ENCODE measurements at places on chromosomes 5 and 9.
A peak's percentile ranks its signal among the peaks of the same experiment; 100 is the strongest.

DNA sequence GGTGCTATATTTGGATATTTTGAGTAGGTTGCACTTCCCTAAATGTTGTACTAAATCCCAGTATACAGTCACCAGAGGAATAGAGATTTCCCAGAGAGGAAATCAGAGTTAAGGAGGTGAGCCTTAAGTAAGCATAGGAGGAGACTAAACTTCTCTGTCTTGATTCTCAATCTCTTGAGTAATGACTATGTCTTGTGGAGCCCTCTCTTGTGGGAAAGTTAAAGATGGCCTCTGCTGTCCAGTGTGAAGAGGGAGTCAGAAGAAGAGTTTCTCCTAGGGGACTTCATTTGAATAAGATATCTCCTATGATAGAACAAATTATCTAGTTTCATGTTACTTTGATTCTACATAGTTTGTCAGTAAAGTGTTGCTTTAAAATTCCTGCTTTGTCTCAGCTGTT, 502.5 kb downstream of the PDE4D start:
- DNase-seq = no peak

DNA sequence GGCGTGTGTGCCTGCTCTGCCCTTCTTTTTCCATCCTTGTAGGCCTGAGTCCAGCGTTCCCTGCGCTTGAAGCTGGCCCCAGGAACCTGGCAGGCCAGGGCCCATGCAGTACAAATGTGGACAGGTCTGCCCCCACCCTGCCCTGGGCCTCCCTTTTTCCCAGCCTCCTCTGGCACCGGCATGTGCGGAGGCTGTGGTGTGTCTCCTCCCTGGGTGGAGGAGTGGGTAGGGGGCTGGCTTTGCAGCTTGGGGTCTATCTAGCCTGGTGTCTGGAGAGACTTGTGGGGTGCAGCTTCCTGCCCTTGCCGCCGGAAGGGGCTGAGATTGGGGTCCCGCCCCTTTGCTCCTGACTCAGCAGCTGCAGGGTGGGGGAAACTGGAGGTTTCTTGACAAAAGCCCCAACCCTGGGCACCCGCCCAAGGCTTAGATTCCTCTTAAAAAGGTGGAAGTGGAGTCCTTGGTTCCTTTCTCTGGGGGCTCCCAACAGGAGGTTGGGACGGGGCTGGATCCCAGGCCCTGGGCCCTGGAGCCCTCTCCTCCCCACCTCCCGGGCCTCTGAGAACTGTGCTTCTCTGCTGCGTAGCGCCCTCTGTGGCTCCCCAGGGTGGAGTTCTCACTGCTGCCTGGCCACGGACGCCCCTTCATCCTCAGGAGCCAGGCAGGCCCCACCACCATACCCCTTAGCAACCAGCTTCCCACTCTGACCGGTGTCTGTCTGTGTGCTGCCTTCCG, 18.0 kb downstream of the RXRA start:
- DNase-seq = peak; percentile 49

GRCh38 chr5:2917524-2917923, 166.0 kb upstream of the IRX2 start:
- no peak for DNase-seq

DNA sequence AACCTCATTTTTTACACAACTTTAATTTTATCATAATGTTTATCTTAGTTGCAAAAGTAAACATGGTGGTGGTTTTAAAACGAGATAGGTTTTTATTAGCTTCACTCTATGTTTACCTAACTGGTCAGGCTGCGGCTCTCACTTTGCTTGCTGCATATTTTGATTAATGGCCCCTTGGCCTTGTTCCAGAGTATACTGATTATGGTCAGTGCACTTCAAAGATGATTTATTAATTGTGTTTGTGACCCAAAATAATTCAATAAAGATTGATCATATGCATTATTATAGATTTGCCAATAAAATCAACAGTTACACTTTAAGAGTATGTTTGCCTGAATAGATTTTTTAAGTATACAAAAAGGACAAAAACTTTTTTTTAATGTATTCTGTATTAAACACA, 188.0 kb downstream of the XRCC4 start:
- no peak for DNase-seq

DNA sequence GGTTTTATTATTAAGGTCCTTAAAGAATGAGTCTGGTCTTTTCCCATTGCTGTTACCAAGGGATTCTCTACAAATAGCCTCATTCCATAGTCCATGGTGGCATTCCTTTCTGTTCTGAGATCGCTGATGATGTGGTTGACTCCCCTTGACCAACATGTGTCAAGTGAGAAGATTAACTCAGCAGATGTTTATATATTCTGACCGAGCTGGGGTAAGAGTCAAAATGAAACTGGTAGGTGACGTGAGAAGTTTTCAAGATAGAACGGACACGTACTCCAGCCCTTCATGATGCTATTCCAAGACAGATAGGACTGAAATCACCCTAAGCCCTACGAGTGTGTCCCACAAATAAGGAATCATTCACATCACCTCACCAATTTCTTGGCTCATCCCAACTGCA, 155.5 kb upstream of the WWC1 start:
- DNase-seq = no peak

DNA sequence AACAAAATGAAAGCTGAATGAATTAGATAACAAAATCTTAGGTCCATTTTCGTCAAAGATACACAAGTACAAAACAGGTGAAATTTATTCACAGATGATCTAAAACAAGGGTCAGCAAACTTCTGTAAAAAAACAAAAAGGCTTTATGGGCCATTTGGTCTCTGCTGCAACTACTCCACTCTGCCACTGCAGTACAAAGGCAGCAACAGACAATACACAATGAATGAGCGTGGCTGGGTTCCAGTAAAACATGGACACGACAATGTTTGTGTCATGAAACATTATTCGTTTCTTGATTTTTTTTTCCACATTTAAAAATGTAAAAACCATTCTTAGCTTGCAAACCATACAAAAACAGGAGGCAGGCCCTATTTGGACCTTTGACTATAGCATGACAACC, 71.9 kb downstream of the ECPAS start:
- DNase-seq = peak; percentile 96

GRCh38 chr9:107102011-107102410, 181.1 kb upstream of the RAD23B start:
- no peak for DNase-seq

- no peak for DNase-seq
Measured at GRCh38 chr5:178149199-178149932, 4.3 kb downstream of the NHP2 start.

- no peak for DNase-seq
Measured at GRCh38 chr5:150312518-150312917, 9.8 kb upstream of the ARSI start.

- DNase-seq = peak; percentile 60
Measured at GRCh38 chr9:98045234-98046179, 11.0 kb upstream of the NANS start.

DNA sequence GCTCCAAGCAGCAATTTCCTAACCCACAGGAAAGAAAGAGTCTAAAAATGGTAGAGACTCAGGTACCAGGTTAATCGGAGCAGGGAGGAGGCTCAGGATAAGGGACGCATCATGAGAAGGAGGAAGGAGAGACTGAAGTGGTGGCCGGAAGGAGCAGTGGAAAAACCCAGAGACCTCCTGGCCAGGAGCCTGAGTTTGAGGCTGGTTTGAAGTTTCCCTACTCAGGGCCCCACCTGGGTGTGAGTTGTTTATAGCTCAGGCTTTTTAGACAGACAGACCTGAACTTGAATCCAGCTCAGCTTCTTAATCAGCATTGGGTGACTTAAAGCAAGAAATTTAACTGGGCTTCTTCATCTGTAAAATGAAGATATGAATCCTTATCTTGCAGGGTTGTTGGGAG, 11.9 kb upstream of the AQP7 start:
- no peak for DNase-seq

GRCh38 chr5:122915717-122916461, 70.5 kb downstream of the SNX24 start:
- DNase-seq = peak; percentile 28

DNA sequence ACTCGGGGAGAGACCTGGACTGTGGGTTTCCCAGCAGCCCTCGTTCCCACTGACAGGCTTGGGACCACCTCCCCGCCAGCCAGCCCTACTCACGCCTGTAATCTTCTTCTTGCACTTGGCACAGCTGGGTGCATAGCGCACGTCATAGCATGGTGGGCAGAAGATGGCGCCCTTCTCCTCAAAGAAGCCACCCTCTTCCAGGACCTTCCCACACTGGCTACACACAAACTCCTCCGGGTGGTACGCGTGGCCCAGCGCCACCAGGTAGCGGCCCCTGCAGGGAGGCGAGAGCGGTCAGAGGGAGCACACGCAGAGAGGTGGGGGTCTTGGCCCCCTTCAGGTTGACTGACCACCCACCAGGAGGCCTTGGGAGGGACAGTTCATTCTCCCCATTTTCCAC, 9.4 kb downstream of the PDLIM7 start:
- no peak for DNase-seq

- no peak for DNase-seq
Measured at GRCh38 chr5:170651604-170652277, 131.8 kb upstream of the GABRP start.

GRCh38 chr5:89900346-89900745, 509.2 kb downstream of the CETN3 start:
- no peak for DNase-seq

DNA sequence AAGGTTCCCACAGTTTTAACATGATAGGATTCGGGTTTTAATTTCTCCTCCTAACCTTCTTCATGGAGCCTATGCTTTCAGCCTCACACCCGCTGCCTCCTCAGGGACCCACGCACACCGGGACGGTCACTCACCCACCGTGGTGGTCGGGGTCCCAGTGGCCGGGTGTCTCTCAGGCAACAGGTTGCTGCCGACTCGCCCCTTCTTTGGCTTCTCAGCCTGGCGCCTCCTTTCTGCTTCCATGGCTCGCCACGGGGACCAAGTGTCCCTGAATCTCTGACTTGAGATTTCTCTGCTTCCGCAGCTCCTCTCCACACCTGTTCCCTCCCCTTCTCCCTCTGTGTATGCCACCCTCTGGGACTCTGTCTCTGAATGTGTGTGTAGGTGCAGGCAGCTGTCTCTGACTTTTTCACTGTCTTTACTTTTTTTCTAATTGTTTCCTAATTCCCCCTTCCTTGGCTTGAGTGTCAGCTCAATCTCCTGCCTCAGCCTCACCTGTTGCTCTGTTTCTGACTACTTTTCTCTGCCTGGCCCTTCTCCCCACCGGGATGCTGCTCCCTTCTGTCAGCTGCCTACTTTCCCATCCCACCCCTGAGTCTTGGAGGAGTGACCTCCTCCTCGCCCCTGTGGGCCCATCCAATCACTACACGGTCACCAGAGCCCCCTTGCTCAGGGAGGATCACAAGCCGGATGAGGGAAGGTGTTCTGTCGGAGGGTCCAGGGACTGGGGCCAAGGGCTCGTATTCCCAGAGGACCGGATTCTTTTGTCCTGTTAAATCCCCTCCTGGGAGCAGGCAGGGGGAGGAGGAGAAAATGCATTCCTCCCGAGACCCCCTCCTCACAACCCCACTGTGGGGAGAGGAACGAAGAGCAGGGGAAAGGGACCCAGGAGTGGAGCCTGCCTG, at the start of gene PROP1:
Gene PROP1 (minus strand): TSS at position 552 of the 905 bp plus-strand sequence. CDS start 309 bp downstream, at position 243.
- DNase-seq = no peak

DNA sequence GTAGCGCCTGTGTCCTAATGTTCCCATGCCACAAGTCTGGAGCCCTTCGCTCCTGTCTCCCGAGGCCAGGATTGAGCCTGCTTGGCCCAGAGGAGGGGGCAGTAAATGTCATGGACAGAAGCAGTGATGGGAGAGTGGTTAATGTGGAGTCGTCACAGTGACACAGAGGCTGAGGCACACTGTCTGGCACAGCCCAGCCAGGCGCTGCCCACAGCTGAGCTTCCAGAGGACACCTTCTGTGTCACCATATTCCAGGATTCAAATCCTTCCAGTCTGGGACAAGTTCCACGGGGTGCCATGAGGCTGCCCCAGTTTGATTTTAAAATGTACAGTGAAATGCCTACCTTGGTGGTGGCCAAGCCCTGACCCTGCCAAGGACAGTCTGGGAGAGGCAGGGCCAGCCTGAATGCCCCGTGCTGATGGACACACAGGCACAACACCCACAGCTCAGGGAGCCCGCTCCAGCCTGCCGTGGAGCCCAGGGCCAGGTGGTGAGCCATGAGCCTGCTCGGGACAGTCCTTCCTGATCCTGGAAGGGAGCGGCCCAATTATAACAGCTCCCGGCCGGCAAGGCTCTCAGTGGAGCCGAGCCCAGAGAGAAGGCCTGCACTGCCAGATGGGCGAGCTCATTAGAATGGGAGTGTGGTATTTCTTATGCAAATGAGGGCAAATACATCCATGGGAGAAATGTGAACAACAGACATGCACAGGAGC, 99.1 kb upstream of the RUFY1 start:
- DNase-seq = no peak

- no peak for DNase-seq
Measured at GRCh38 chr9:37030611-37030939, 3.5 kb downstream of the PAX5 start.

GRCh38 chr5:9553561-9553960, 7.7 kb upstream of the SEMA5A start:
- DNase-seq = no peak

- DNase-seq = no peak
Measured at GRCh38 chr5:129120158-129120581, 25.6 kb downstream of the ISOC1 start.

DNA sequence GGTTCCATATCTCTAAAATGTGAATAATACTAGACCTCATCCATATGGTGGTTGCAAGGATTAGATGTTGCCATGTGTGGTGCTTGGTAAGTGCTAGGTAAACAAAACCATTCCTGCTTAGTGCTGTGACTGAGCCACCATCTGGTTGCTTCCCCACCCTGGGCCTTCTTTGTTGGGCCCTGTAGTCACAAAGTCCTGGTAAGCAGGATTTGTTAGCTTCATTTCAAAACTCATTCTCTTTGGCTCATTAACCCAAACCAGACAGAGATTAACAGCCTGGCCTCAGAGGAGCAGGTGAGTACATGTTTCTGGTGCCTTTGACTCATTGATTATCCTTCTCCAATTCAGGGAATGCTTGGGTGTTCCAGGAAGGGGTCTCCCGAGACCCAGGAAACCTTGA, 240.2 kb downstream of the ARHGAP26 start:
- no peak for DNase-seq

DNA sequence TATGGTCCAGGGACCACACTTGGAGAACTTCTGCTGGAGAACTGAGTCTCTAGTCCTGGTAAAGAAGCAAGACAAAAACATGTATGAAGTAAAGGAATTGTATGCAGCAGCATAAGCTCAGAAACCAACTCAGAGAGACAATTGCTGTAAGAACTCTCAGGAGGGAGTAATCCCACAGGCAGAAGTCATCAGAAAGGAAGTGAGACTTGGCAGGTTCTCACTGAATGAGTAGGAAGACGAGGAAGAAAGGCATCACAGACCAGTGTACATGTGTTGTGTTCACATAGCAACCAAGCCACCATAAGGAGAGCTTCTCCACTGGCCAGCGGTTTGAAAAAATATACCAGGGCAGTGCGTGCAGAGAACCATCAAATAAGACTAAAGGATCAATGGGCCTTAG, 57.9 kb upstream of the FST start:
- DNase-seq = no peak

- no peak for DNase-seq
Measured at GRCh38 chr9:110115826-110116542, 92.0 kb downstream of the C9orf152 start.

- no peak for DNase-seq
Measured at GRCh38 chr9:95202076-95202681, 115.3 kb downstream of the FANCC start.

Data from pons (tissue), 1 donor.